Lung (tissue), 17 donors: ENCODE measurements at places on chromosomes 2 and 18. TPM values are rescaled to one million over a fixed set of nuclear protein-coding genes. Genes with fewer than 3 reads are reported as not detected.

DNA sequence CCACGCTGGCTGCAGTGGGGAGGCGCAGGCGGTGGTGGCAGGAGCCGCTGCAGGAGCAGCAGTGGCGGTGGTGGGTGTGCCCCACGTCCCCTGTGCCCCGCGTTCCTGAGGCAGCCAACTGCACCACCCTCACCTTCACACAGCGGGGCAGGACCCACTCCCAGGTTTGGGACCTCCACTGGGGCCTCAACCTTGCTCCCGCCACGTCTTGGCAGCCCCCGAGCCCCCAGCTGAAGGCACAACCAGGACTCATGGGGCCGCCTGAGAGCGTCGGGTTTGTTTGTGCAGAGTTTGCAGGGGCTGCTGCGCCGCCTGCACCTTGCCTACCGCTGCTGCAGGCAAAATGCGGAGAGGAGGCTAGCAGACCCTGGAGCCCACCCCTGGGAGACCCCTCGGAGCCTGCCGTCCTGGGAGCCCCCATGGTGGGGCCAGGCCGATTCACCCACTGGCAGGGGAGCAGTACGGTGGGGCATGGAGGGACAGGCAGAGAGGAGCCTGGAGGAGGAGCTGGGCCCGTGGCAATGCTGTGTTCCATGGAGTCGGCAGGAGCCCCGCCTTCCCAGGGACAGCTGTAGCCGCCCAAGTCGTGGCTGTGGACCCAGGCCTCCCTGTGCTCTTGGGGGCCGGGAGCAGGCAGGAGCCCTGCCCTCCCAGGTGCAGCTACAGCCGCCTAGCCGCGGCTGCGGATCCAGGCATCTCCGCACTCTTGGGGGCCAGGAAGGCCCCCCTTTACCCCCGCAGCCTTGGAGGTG is 14.7 kb upstream of the EML6 start:
- peak; percentile 63 for DNase-seq

The HDHD2 gene
- 24.0 TPM for polyA plus RNA-seq

- DNase-seq = no peak
Observed at GRCh38 chr2:206368484-206368883, 74.8 kb upstream of the ADAM23 start.

- peak; percentile 15 for DNase-seq
Observed at GRCh38 chr2:170817093-170818035, 677 bp downstream of the GAD1 start.

DNA sequence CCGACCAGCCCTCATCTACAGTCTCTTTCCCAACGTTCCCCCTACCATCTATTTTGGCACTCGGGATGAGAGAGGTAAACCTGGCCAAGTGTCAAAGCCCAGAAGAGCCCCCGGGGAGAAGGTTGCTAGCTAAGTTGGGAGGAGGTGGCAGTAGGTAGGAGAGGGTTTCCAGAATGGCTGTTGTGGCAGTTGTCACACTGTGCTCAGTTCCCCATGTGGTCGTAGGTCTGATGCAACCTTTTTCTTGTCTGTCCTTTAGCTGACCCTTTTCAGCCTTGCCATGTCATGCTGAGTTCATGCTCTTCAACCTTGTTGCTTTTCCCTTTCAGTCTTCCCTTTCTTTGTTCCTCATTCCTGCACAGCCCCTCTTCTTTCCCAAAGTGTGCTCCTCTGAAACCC is 34.5 kb downstream of the TTLL4 start:
- DNase-seq = no peak
